Head of caudate nucleus (tissue), 42 donors: ENCODE measurements at places on chromosomes 7 and 10.

- no peak for DNase-seq
These were observed 77.0 kb upstream of the SLF2 start for GRCh38 chr10:100835810-100836209.

- DNase-seq, result no peak
These were observed 1.7 kb downstream of the CCSER2 start for GRCh38 chr10:84329986-84330651.

GRCh38 chr10:29622382-29622922, 12.3 kb downstream of the SVIL start:
- no peak for DNase-seq

- no peak for DNase-seq
These were observed 376.2 kb upstream of the MGMT start for GRCh38 chr10:129090618-129091366.

- DNase-seq, result peak; percentile 95
These were observed at the start of the genes ANKMY2 and BZW2 for GRCh38 chr7:16645593-16646471. Gene ANKMY2 (minus strand): TSS chr7:16645754. CDS start chr7:16645573, 181 bp downstream. Gene BZW2 (plus strand): TSS chr7:16646181. CDS start chr7:16665444, 19,263 bp downstream.

DNA sequence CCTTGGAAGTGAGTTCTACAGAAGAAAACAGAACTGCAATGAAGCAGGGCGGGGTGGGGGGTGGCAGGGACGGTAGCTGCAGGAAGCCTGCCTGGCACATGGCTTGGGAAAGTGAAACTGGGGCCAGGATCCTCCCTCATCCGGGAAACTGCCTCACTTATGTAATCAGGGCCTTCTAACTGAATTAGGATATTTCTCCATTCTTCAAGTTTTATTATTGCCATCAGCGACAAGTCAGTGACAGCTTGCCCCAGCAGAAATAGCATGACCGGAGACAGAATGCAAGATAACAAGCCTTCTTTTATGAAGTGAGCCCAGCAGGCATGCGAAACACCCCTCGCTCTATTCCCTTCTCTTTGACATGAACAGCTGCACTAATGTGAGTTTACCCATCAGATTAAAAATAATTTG, 77.5 kb upstream of the CACUL1 start:
- DNase-seq, result no peak

GRCh38 chr7:10156972-10157371, 816.7 kb upstream of the PHF14 start:
- DNase-seq, result no peak

GRCh38 chr10:125029584-125030242, 87.8 kb downstream of the ZRANB1 start:
- DNase-seq, result no peak

- no peak for DNase-seq
These were observed 10.9 kb downstream of the MMRN2 start for GRCh38 chr10:86946213-86947155.

DNA sequence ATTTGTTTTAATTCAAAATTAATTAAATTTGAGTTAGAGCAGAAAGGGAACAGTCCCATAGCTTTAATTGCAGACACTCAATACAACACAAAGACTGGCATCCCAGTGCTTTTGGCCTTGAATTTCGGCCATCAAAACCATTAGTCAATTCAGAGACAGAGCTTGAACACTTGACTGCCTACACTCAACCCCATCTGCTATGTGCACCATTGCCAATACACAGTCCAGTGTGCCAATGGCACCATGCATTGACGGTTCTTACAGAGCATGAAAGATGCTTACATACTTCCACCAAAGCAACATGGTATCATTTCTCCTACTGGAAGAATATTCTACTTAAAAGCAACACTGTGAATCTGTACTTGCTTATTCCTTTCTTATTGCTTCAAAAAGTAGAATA, 43.6 kb upstream of the LRRTM3 start:
- no peak for DNase-seq

- DNase-seq, result no peak
These were observed 46.7 kb downstream of the PARD3 start for GRCh38 chr10:34768261-34768971.

DNA sequence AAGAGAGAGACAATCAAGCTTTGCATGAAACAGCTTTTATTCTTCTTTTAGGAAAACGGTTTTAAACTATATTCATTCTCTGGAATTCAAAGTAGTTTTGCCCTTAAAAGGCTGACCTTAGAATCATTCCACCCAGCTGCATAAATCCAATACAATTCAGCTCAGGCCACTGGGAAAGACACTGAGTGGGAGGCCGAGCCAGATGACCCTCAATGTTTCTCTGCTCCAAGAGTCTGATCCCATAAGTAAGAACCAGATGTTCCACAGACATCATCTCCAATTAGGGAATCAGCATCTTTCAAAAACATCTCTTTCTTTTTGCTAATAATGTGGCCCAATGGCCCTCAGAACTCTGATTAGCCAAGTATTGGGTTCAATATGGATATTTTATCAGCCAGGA, 26.1 kb downstream of the CREB3L2 start:
- DNase-seq, result no peak

GRCh38 chr7:107049480-107049879, 5.0 kb downstream of the PRKAR2B start:
- DNase-seq, result no peak

- no peak for DNase-seq
These were observed 3.4 kb upstream of the PPP1R9A start for GRCh38 chr7:94903971-94904370.

DNA sequence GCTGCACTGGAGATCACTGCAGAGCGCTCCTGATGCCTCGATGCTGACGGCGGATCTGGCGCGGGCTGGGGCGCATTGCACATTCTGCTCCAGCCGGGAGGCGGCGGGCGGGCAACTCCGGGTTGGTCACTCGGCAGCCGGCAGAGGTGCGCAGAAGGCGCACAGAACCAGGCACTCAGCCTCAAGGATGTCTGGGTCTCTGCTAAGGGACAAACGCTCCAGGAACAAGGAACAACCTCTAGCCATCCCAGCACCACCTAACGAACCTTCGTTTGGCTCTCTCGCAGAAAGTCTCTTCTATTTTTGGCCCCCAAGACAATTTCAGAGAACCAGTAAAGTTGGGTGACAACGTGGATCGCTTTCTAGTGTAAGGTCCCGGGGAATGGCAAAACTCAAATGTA, 254.6 kb downstream of the OTUD1 start:
- peak; percentile 41 for DNase-seq

DNA sequence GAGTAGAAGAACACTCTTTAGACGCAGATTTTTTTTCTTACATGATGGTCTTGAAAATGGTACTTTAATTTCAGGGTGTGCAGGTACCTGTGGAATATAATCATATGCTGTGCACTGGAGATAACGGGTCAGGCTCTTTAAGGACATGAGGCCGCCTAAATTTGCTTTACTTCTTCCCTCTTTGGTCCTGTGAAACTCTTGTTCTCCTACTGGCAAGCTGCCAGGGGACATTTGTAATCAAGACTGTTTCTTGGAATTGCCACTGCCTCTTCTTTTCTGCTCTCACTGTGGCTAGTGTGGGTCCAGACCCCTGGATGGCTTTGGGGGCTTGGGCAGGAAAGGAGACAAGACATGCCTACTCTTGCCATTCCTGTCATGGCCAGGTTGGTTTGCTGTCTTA, 146.0 kb downstream of the SND1 start:
- DNase-seq, result peak; percentile 13

GRCh38 chr7:17020250-17020649, 138.5 kb upstream of the AGR3 start:
- DNase-seq, result no peak

DNA sequence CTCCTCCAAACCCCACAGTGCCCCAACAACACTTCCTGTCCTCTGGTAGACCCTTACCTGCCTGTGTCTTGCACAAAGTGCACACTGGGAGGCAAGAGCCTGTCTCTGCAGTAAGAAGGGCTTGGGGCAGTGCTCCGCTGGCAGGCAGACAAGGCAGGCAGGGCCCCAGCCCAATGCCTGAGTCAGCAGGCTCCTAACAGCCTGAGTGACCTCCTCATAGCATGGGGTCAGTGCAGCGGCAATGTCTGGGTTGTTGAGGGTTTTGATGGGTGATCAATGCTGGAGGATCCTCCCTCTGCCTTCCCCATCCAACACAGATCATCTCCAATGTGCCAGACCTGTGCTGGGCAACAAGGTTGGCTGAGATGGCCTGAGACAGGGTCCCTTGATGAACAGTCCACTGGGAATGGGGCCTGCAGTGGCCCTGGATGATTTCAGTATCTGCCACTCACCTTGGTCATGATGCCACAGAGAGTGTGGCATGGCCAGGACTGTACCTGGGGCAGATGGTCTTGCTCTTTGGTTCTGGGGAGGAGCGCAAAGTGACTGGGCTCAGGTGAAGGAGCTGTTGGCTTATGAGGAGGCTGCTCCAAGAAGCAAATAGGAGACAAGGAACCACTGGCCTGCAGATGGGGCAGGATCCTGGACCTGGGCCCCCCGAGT, 55.6 kb upstream of the CAMK2B start:
- no peak for DNase-seq

GRCh38 chr7:2849941-2850766, 6.0 kb upstream of the GNA12 start:
- no peak for DNase-seq

GRCh38 chr10:44961230-44961571, 1.6 kb downstream of the RASSF4 start:
- no peak for DNase-seq

DNA sequence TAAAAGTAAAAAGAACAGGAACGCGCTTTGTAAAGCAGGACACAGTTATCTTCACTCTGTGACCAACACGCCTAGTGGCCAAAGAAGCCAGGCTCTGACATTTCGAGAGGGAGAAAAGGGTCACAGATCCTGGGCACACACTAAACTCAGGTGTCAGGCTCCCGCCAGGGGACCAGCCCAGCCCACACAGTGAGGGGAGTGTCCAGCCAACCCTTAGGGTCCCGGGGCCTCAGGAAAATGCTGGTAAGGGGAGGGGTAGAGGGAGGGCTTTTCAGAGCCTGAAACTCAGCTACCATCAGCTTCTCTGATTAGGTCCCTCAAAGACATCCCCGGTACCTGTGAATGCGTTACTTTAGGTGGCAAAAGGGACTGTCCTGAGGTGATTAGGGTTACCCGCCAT, 16.6 kb downstream of the ANXA11 start:
- no peak for DNase-seq

- no peak for DNase-seq
These were observed 11.5 kb upstream of the LIPA start for GRCh38 chr10:89263091-89263490.
